Lower leg skin (tissue), 4 donors: ENCODE measurements at places on chromosomes 5 and 9. TPM values are rescaled to one million over a fixed set of nuclear protein-coding genes. Genes with fewer than 3 reads are reported as not detected.

ZMAT2 gene
- total RNA-seq = 48.6 TPM

DNA sequence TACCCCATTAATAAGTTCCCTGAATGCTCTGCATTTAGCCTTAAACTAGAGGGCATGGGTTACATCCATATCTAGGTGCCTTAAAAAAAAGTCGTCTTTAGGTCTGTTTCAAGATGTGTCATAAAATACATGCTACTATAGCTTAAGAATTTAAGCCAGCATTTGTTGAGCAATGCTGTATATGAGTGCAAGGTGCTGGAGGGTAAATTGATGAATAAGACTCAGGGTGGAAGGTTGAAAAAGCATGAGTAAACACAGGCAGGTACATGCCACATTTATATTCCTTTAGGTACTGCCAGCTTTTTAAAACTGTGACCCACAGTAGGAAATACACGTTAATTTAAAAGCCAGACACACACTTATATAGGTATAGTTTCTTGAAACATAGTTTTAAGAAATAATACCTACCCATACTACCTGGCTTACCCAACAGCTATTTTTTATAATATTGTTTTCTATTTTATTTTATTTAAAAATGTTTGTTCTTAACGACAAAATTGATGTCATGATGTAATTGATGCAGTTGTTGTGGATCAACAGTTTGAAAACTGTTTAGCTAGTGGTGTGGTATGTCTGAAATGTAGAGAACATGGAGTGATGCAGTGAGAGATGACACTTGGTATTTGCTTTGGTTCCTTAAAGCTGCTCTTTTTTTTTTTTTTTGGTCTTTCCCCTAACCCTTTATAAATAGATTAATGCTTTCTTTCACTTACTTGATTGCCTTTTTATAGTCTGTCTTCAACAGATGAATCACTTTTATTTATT lies 3.9 kb downstream of the HMGCR start:
- no peak for DNase-seq

GRCh38 chr5:119347991-119348390 lies 7.8 kb upstream of the TNFAIP8 start:
- DNase-seq = no peak

DNA sequence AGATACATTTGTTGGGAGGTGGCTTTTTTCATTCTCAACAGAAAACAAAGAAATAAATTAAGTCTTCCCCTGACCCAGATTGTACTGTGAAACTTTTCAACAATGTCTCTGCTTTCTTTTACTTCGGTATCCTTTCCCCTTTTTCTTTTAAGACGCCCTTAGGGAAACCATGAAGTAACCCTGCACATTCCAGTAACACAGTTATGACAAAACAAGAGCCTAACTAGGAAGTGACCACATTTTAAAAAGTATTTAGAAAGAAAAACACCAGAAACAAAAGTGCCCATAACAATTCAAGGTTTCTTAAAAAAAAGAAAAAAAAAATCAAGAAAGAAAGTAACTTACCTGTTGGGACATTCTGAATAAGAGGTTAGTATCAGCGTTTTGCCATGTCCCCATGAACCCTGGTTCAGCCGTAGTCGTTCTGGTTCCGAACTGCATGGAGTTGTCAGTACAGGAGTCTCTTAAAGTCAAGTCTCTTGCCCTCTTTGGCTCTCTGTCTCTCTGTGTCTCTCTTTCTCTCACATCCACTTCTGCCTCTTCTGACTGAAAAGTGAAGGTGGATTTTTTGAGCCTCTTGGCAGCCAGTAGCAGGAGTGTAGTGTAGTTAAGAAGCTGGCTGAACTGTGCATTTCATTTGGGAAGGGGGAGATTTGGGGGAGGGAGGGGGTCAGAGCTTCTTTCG lies 142.9 kb downstream of the BNC2 start:
- no peak for DNase-seq

DNA sequence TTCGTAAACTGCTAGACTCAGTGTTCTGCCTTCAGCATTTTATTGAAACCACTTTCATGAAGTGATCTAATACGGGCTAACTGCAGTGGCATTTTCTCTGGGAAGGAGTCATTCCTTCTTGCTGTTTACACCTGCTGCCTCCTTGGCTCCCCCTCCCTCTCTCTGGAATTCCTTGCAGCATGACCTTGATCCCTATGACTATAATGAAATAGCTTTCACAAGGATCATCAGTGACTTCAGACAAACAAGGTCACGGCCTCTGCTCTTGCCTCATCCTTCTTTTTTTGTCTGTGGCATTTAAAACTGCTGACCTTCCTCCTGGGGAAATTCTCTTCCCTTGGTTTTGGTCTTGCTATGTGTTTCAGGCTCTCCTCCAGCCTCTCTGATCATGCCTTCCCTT lies 90.2 kb downstream of the ZNF462 start:
- DNase-seq = no peak

GRCh38 chr9:92970467-92970923 lies 23.2 kb downstream of the FGD3 start:
- no peak for DNase-seq

QSOX2 gene
- total RNA-seq = 8.7 TPM

SHLD3 gene
- total RNA-seq = 3.0 TPM

- DNase-seq = no peak
Measured at GRCh38 chr5:147223948-147224791, 10.7 kb upstream of the STK32A start.

PLPP7 gene
- total RNA-seq = not detected

PCYOX1L gene
- 5.6 TPM for total RNA-seq

DNA sequence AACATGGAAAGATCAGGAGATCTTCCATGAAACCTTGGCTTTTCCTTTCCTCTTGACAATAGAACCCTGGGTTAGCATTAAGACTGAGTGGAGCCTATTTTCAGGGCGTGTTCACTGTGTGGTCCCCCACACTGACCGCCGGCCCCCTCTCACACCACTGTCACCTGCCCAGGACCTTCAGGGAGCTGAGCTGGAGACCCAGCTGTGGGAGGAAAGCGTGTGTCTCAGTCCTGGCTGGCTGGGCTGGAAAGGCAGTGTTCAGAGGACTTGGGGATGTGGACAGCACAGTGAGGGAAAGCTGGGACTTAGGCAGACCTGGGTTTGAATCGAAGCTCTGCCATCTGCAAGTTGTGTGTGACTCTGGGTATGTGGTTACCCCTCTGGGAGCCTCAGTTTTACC lies 268.1 kb downstream of the NSG2 start:
- no peak for DNase-seq
